Thoracic aorta endothelial cell (primary cell): ENCODE measurements at places on chromosomes 5 and 9. TPM values are rescaled to one million over a fixed set of nuclear protein-coding genes. Genes with fewer than 3 reads are reported as not detected.

ZNF474 gene
- 0.22 and 0.40 TPM in 2 replicates for total RNA-seq

ADAMTS12 gene
- total RNA-seq = under 0.01 and 0.27 TPM in 2 replicates

DND1 gene
- 0.43 and 0.53 TPM in 2 replicates for total RNA-seq

AIF1L gene
- total RNA-seq = 41.5 and 49.5 TPM in 2 replicates

LCN9 gene
- total RNA-seq = not detected in 2 replicates

PCDHGA2 gene
- total RNA-seq = 1.1 and 1.2 TPM in 2 replicates

INVS gene
- total RNA-seq = 33.2 and 34.5 TPM in 2 replicates

SARDH gene
- total RNA-seq = 0.40 and 0.50 TPM in 2 replicates

FABP6 gene
- total RNA-seq = not detected in 2 replicates

ENTPD2 gene
- total RNA-seq = not detected in 2 replicates

FER gene
- total RNA-seq = 37.5 and 37.9 TPM in 2 replicates

PAX5 gene
- total RNA-seq = not detected in 2 replicates

CBY3 gene
- not detected in 2 replicates for total RNA-seq

IL4 gene
- total RNA-seq = not detected in 2 replicates

FLT4 gene
- 1.3 and 1.9 TPM in 2 replicates for total RNA-seq

CARTPT gene
- not detected in 2 replicates for total RNA-seq

DENND1A gene
- 23.0 and 23.7 TPM in 2 replicates for total RNA-seq

SHISAL2B gene
- total RNA-seq = not detected in 2 replicates

CCDC171 gene
- 2.1 and 2.9 TPM in 2 replicates for total RNA-seq

ENTREP1 gene
- total RNA-seq = 5.5 and 6.1 TPM in 2 replicates

PCA3 gene
- total RNA-seq = 2.0 and 2.2 TPM in 2 replicates

ZNF883 gene
- 0.07 and 0.53 TPM in 2 replicates for total RNA-seq

TRIM36 gene
- 0.43 and 1.5 TPM in 2 replicates for total RNA-seq

CNTLN gene
- 20.7 and 22.0 TPM in 2 replicates for total RNA-seq

GRIA1 gene
- total RNA-seq = not detected in 2 replicates

ABO gene
- 0.13 and 0.22 TPM in 2 replicates for total RNA-seq

NXNL2 gene
- total RNA-seq = not detected in 2 replicates

SPATA6L gene
- total RNA-seq = 1.8 and 2.3 TPM in 2 replicates

PTCH1 gene
- 3.7 and 9.4 TPM in 2 replicates for total RNA-seq

CYLC2 gene
- not detected in 2 replicates for total RNA-seq

ANKRD31 gene
- total RNA-seq = under 0.01 and 0.07 TPM in 2 replicates

SHOC1 gene
- not detected in 2 replicates for total RNA-seq

FOXD4L6 gene
- not detected in 2 replicates for total RNA-seq

NR5A1 gene
- total RNA-seq = not detected in 2 replicates

DIRAS2 gene
- total RNA-seq = not detected in 2 replicates

ARL14EPL gene
- 0.07 and 0.27 TPM in 2 replicates for total RNA-seq

ORM1 gene
- not detected in 2 replicates for total RNA-seq

AQP7 gene
- total RNA-seq = 0.13 TPM in 1 of 2 replicates, not detected in the other

SLC6A3 gene
- total RNA-seq = not detected in 2 replicates

ACSL6 gene
- total RNA-seq = not detected in 2 replicates

SLC6A18 gene
- total RNA-seq = not detected in 2 replicates

PHYHD1 gene
- total RNA-seq = 0.79 and 1.3 TPM in 2 replicates

ANKRD33B gene
- total RNA-seq = 6.0 and 6.4 TPM in 2 replicates

CA9 gene
- total RNA-seq = 0.14 TPM in 1 of 2 replicates, not detected in the other

FAM169A gene
- total RNA-seq = 0.27 and 2.7 TPM in 2 replicates

THBS4 gene
- not detected in 2 replicates for total RNA-seq
